ENCODE measurements at places on chromosomes 3 and 15.

DNA sequence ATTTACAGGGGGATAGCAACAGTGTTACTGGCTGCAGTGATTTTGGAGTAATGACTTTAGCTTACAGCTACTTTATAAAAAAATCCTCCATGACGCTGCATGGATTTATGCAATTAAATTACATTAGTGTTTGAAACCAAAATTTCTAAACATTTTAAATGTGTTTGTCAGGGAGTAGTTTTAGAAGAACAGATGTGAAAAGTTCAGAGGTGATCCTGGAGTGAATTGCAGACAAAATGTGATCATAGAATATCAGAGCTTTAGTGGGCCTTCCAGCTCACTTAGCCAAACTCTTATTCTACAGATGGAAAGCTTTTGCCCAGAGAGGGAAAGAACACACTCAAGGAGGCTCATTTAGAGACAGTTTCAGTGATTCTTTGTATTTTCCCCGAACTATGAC, 376.3 kb downstream of the LPP start:
- DNase-seq: no peak

DNA sequence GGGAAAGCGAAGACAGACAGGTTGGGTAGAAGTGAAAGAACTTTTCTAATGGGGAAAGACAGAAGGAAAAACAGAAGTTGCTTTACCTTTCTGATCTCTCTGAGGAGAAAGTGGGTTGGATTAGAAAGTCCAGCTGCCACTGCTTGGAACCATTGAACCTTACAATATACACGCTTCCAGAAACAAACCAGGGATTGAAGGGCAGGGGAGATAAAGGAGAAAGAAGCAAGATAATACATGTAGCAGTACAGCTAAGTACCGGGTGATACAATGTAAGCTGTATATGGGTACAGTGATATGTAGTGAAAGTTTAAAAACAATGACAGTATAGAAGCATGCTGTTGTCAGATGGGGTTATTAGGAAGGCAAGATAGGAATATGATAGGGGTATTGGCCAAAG, 684.4 kb downstream of the AGBL1 start:
- DNase-seq: no peak

DNA sequence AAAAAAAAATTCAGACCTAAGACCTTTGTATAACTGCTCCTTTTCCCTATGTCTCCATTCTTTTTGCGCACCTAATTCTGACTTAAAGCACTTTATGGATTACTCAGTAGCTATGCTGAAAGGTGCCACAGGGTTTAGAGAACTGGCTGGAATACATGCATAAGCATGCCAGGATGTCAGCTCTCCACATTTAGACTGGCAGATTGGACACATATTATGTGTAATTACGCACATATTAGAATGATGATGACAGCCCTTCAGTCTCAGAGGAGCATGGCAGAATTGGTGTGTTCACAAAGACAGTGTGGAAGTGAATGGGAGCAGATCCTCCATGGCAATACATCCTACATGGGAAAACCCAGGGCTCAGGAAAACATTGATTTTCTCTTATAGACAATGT, 108.1 kb upstream of the LSAMP start:
- no peak for DNase-seq

- DNase-seq: no peak
Measured at GRCh38 chr15:39127925-39128617, 452.8 kb upstream of the THBS1 start.

GRCh38 chr3:143236226-143236964, 116.8 kb downstream of the CHST2 start:
- no peak for DNase-seq

- DNase-seq: no peak
Measured at GRCh38 chr3:141840737-141841544, 35.5 kb upstream of the ATP1B3 start.

DNA sequence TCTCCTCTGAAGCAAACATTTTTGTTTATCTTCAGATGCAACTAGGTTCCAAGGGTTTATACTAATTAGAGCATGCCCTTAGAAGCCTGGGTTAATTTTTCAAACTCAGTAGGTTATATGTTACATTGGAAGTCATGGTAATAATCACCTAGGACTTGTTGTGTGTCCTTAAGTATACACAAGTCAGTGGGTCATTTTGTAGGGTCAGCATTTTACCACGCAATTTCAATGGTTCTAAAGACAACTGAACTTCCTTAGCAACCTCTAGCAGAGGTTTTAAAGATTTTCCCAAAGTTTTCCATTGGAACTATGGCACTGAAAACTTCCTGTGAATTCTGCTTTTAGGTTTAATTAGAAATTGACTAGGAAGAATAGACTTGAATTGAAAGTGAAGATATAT, 99.6 kb upstream of the NANOGP8 start:
- DNase-seq: no peak

- DNase-seq: no peak
Measured at GRCh38 chr3:120637851-120638559, 41.9 kb downstream of the NDUFB4 start.

GRCh38 chr3:189108067-189108466, 63.7 kb upstream of the TPRG1 start:
- no peak for DNase-seq

GRCh38 chr15:101451846-101452245, 37.7 kb downstream of the PCSK6 start:
- DNase-seq: no peak

GRCh38 chr3:121894301-121894990, at the start of gene SLC15A2:
SLC15A2 (plus strand) TSS chr3:121894401; CDS start chr3:121894477, 76 bp downstream.
- DNase-seq: no peak

DNA sequence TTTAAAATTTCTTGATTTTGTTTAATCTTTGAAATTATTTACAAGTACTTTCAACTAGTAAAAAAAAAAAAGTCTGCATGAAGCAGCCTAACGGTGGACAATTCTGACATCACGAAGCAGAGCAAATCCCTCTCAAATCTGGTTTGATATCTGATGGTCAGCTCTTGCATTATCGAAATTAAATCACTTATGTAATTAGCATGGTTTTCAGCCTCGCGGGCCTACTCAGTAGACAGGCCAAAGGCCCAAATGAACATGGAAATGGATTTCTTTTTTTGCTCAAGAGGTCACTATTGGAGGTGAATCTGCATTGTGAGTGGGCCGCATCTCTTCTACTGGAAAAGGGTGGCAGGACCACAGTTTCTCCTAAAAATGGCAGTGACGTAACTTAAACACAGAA, 209.8 kb downstream of the NR2F2 start:
- no peak for DNase-seq

GRCh38 chr15:56917652-56918045, 795 bp upstream of the TCF12 start:
- DNase-seq: no peak

DNA sequence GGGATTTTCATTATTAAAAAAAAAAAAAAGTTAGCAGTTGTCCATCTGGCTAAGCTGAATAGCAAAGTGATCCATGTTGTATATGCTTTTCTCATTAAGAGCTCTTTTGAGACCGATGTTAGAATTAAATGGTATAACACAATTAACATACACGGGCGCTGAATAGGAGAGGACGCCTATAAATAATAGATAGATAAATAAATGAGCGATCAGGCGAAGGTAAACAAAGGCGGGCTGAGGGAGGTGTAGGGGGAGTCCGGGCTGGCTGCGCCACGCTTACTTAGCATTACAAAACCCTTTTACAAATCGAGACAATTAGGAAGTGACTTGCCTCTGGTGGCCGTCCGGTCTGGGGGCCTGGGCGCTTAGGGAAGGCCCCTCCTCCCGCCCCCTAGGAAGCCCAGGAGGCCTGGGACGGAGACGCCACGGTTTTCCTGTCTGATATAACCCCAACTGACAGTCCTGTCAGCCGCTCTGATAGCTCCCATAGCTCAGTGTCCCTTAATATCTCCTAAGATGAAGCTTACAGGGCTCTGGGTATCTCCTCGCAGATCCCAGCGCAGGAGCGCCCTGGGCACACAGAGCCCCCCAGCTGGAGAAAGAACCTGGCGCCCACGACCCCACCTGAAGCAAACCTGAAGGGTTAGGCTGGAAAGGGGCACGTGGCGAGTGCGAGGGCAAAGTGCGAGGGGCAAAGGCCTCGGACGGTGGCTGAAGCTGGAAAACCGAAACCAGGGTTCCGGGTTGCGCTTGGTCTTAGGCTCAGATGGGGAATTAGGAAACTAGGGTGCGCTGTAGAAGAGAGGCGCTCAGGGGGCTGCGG, 3.6 kb downstream of the SOX14 start:
- DNase-seq: peak; percentile 20

- DNase-seq: no peak
Measured at GRCh38 chr3:69368129-69368741, 17.7 kb downstream of the FRMD4B start.

- DNase-seq: no peak
Measured at GRCh38 chr3:3107181-3107580, 3.0 kb downstream of the IL5RA start.

DNA sequence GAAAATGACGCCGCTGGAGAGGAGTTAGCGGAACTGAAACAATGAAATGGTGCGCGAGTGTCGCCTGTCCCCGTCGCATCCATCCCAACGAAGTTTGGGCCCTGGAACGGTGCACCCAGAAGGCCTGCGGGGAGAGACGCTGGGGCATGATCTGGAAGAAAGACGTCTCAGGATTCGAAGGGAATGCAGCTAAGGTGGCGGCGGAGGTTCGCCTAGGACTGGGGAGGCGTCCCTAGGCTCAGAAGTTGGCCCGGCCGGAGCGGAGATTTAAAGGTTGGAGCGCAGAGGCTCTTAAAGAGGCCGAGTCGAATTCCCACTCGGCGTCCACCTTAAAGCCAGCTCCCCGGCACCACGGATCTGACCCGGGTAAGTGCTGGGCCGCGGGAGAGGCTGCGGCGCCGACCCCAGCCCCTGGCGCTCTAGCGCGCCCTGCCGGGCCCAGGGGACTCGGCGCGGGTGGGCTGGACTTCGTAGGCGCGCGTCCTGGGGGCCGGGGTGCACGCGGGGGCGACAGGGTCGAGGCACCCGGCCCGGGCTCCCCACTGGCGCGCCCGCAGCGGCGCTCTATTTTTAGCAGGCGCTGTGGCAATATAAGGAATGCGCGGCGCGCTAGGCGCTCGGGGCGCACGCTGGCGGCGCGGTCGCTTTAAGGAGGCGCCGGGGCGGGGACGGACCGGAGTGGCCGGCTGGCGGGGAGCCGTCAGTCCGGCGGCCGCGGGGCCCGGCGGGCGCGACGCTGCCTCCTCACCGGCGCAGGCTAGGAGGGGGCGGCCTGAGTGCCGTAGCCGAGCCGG, at the start of gene MRAS:
Gene MRAS (plus strand): TSS at position 620 of the 794 bp plus-strand sequence. CDS start 24,305 bp downstream, outside the sequence.
- peak; percentile 63 for DNase-seq

GRCh38 chr3:20990896-20991295, 760.1 kb downstream of the ZNF385D start:
- no peak for DNase-seq

DNA sequence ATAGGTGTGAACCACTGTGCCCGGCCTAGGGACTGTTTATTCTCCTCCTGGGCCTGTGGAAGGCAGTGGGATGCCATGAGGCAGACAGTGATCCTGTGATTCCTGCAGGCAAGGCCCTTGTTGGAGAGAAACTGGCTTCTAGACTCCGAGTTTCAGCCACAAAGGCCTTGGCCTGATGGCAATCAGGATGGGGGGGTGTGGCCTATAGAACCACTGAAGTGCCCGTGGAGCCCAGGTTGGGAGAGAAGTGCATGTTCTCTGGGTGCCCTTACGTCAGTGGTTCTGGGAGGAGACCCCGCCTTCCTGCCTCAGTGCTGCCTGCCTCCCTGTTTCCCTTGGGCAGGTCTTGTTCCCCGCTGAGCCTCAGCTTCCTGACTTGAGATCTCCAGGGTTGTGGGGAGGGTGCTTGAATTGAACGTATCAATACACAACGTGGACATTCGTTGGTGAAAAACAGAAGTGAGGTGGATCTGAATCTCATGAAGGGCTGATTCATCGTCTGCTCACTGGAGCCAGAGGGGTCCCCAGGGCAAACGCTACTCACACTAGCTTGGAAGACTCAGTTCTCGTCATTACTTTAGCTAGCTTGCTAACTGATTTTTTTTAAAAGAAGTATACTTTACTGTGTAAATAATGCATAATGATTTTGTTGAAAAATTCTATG, 31.8 kb downstream of the IRAK2 start:
- no peak for DNase-seq

GRCh38 chr3:194220901-194221326, 85.0 kb downstream of the HES1 start:
- no peak for DNase-seq

GRCh38 chr3:18046131-18046915, 303.9 kb upstream of the TBC1D5 start:
- no peak for DNase-seq

GRCh38 chr15:45386420-45386819, 8.1 kb upstream of the GATM start:
- DNase-seq: no peak

GRCh38 chr3:50587806-50588758, 18.8 kb downstream of the HEMK1 start:
- no peak for DNase-seq

DNA sequence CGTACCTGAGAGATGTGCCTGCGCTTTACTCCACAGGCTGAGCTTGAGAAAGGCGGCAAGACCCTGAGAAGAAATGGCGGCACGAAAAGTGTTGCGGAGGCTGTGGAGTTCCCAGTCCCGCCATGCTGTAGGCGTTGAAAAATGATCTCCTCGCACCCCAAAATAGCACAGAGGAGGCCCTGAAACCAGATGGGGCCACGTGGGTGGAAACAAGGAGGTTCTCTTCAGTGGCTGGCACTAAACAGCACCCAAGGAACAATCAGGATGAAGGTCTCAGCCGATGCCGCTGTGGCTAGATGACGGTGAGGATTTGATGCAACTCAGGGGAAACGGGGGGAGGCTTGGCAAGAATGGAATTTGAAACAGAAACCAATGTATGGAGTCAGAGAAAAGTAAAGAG, 57.3 kb downstream of the TMEM212 start:
- no peak for DNase-seq

GRCh38 chr15:31391687-31392671, 65.3 kb downstream of the KLF13 start:
- DNase-seq: peak; percentile 63

- no peak for DNase-seq
Measured at GRCh38 chr3:153111016-153111415, 51.0 kb upstream of the RAP2B start.

DNA sequence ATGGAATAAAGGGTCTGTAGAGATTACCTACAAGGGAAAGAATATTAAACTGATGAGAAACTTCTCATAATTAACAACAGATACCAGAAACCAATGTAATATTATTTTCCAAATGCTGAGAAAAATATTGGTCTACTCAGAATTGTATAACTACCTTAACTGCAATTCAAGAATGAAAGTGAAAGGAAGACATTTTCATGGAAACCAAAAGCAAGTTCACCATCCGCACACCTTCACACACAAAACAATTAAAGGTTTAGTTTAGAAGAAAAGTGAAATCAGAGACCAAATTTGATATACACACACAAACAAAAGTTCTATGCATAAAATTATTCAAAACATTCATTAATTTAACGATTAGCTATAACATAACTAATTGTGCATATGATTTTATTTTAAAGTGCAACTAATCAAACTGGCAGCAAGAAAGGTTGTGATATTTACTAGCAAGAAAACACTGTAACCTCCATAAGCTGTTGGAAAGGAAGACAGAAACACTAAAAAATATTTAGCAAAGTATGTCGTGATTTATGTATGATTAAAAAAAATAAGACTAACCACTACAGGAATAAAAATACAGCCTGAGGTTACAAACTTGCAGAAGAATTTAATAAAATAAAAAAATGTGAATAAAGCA, 395.5 kb downstream of the FGF12 start:
- DNase-seq: no peak

- no peak for DNase-seq
Measured at GRCh38 chr15:64315216-64315615, 40.8 kb downstream of the CSNK1G1 start.
